Thymus (tissue), 14 donors: ENCODE measurements at places on chromosomes 2 and 18. TPM values are rescaled to one million over a fixed set of nuclear protein-coding genes. Genes with fewer than 3 reads are reported as not detected.

GRCh38 chr2:39948016-39948719 lies 169.1 kb upstream of the THUMPD2 start:
- no peak for DNase-seq

DNA sequence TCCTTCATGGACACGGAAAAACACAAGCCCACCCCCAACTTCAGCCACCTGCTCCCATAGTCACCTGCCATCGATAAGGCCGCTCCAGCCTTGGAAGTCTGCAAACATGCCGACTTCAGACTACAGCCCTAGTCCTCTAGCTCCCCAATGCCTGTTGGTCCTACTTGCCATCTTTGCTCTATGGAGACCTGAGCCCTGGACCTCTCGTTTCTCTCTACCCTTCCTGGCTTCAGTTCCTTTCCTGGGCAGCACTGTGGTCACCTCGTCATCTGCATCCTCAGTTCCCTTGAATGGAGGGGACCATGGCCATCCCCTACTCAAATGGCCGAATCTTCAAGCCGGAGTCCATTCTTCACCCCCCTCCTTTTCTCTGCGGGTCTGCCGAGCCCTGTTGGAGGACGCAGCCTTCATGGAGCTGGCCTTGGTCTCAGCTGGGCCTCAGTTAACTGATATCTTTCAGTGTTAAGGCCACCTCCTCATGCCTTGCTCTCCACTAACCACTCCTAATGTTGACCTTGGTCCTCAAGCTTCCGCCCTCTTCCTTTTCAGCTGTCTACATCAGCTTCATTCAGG lies 47.7 kb upstream of the GBX2 start:
- no peak for DNase-seq

DNA sequence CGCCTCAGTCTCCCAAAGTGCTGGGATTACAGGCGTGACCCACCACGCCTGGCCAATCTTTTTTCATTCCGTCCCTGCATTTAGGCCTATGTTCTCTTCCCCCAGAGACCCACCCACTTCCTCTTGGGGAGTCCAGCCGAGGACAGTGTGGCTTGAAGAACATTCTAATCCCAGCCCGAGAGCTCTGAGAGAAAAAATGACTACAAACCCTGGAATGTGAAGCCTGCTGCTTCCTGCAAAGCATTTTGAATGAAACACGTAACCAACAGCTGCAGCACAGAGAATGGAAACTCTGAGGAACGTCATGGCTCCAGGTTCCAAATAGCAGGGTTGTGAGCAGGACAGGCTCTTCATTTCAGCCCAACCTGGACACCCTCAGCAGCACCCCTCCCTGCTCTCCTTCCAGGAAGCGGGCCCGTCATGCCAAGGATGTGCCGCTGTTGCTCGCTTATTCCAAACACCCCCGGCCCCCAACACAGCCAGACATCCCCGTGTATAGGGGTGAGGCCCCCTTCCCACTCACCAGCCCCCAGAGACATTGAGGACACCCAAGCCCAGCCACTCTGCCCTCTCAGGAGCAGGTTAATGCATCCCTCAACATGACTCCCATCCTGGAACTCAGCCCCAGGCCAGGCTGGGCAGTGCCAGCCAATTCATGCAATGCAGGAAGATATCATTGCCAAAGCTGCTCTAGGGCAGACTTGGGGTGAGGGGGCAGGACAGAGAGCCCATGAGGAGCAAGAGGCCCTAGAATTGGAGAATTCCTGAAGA lies 139.8 kb downstream of the ZFP36L2 start:
- no peak for DNase-seq

DNA sequence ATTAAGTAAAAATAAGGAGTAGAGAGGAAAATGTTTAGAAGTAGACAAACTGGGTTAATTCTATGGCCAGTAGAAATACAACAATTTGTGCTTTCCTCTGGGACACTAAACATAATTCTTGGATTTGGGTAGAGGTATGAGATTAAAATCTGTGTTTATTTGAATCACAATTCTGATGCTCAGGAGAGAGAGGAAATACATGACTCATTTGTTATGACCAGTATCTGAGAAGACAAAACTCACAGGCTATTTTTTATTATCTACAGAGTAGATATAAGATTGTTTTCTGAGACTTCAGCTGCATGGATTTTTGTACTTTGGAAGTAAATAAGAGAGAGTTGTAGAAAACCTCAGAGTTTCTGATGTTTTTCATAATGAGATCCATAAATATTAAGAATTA lies 315.7 kb upstream of the CWC22 start:
- DNase-seq, result no peak

DNA sequence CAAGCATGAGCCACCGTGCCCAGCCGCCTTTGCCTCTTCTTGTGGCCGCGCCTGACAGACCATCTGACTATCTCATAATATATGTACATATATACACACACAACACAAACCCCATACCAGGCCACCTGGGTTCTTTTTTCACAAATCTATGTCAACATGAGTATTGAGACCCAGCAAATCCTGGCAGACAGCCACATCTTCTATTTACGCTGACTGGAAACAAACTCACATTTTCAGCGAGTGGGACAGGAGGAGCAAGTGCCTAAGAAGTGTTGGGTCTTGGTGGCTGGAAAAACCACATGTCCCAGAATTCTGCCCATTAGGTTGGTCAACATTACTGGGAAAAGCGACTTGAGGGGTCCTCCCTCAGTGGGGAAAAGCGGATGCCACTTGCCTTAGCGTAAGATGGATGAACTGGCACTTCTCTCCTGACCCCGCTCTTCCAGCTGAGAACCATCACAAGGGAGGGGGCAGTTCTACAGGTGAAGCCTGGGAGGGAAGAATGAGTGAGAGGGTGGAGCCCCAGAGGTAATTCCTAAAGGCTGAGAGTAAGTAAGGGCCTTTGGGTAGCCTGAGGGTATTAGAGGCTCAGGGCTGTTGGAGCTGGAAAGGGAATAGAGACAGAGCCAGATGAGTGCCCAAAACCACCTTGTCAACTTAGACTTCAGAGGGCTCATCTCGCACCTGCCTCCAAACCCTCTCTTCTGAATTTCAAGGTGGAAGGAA lies 1.9 kb downstream of the SCYGR3 start:
- DNase-seq, result no peak

GRCh38 chr2:24449344-24449743 lies 41.7 kb upstream of the NCOA1 start:
- no peak for DNase-seq

Gene ABCB6
- 29.3 TPM for polyA plus RNA-seq
